ENCODE measurements at places on chromosomes 1 and 21. TPM values are rescaled to one million over a fixed set of nuclear protein-coding genes. Genes with fewer than 3 reads are reported as not detected.

The LAMC2 gene
- total RNA-seq, result 8.3 TPM

The HCRTR1 gene
- 0.18 TPM for total RNA-seq

The DNASE2B gene
- total RNA-seq, result not detected

The NR0B2 gene
- total RNA-seq, result 5.2 TPM

The S100A16 gene
- 61.6 TPM for total RNA-seq

The BMP8B gene
- total RNA-seq, result 3.7 TPM

The RIPK4 gene
- total RNA-seq, result 67.4 TPM

The SMIM1 gene
- total RNA-seq, result 35.5 TPM

The C1orf185 gene
- not detected for total RNA-seq

The EDN2 gene
- not detected for total RNA-seq

The CDC7 gene
- total RNA-seq, result 30.1 TPM

The GNG4 gene
- 1.1 TPM for total RNA-seq

The RGS13 gene
- total RNA-seq, result not detected

The FCRL1 gene
- total RNA-seq, result not detected

The FAM151A gene
- total RNA-seq, result not detected

The NBPF1 gene
- 73.2 TPM for total RNA-seq

The SDF4 gene
- 335 TPM for total RNA-seq

All from Panc1 (cell line).